ENCODE measurements at places on chromosomes 5 and 9. TPM values are rescaled to one million over a fixed set of nuclear protein-coding genes. Genes with fewer than 3 reads are reported as not detected.

DNA sequence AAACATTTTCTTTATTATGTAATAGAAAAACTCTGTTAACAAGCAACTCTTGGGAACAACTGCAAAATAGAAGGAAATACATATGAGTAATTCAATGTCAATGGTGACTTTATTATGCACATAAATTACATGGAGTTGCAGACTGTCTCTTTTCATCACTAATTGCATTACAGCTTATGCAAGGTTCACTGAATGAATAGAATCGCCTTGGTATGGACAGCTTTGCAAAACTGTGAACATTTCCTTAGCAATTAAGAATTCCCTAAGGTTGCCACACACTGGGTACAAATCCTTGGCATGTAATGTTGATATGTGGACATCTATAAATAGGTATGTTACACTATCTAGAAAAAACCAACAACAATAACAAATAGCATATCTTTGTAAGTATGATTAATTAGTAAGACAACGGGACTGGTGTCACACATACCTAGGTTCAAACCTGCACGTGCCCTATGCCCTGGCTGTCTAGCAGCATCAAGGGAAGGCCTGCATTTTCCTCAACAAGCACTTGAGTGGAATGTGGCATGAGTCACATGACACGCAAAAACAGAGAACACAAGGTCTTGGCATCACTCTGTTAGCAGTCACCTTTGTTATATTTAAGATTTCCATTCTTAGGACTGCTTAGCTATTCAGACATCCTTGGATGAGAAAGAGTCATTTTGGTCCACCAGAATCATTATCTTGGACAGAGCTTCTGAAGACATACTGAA, 263.9 kb downstream of the CTNND2 start:
- DNase-seq = no peak

DNA sequence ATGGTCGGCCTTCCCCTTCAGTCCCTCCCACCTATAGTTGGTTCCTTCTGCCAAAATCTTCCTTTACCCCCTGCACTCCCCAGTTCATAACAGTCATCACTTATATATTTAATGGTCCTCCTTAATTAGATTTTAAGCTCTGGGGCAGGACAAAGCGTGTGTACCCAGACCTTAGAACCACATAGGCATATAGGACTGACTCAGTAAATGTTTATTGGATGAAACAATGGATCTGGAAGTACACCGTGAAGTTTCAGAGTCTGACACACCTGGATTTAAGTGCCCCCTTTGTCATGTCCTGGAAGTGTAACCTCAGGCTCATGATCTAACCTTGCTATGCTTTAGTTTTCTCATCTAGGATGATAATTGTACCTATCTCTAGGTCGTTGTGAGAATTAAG, 32.0 kb downstream of the STARD4 start:
- DNase-seq = no peak

GRCh38 chr9:16413509-16414016, 456.9 kb downstream of the BNC2 start:
- DNase-seq = no peak

DNA sequence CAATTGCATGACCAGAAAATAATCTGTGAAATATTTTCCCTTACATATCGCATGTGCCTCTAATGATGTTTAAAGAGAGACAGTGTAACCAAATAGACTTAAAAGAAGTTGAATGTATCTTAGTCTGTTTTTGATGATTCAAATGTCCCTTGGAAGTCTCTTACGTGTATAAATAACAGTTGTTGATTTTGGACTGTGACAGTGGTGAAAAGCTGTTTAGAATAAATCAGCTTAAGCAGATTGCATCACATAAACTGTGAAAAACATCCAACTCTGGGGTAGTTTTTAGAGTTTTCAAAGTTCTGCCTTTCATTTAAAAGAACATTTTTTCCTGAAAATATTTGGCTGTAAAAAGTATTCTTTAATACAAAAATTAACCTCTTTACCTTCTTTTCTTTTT, 301.1 kb downstream of the PRR16 start:
- no peak for DNase-seq

Gene NDUFS6
- 26.4 TPM for total RNA-seq

DNA sequence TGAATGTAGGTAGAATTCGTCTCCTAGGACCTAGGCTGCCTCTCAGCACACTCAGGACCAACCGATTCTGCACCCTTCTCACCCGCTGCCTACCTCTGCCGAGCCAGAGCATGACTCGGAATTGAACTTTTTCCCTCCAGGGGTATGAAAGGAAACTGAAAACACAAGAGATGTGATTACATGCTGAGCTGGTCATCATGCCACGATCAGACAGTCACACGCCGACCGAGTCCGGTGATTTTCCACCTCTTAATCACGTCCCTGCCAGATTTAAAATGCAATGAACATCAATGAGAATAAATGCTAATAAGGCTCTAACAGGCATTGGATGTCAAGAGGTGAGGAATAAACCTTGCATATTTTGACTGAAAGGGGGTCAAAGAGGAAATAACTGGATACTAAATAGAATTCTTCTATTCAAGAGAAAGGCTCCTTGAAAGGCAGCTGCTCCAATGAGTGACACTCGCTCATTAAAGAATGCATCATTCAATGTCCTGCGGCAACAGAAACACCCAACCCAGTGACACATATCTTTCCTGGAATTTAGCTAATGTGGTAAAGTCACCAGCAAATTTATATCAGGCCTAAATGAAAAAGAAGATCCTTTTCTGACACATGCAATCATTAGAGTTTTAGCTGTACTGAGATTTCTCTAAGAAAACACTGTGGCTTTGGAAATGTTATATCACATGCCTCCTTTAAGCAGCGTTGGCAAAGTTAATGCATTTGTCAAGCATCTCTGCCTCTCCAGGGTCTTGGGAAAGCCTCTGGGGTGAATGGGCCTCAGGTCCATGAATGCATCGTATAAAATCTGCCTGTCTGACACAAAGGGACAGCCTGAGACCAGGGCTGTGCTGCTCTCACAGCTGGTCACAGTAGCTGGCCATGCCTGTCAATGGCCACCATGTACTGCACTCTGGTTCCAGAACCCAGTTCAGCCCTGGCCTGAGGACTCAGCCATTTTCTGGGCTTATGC, 128.7 kb downstream of the SPOCK1 start:
- no peak for DNase-seq

DNA sequence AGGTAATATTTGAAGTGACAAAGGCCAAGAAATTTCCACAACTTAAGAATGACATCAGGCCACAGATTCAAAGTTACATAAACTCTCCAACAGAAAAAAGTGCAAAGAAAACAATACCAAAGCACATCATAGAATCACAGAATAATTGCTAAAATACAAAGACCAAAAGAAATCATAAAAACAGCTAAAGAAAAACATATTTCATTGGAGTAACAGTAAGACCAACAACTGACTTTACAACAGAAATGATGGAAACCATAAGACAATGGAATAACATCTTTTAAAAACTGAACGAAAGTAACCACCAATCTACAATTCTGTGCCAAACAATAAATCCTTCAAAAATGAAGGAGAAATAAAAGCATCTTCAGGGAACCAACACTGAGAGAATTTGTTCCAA, 38.3 kb downstream of the ZDHHC21 start:
- no peak for DNase-seq

GRCh38 chr9:15972760-15973159, 419.9 kb downstream of the CCDC171 start:
- no peak for DNase-seq

Gene PCDHB16
- 1.9 TPM for total RNA-seq

GRCh38 chr5:10984021-10984715, 223.1 kb upstream of the DAP start:
- DNase-seq = no peak

Measured in spleen (tissue), 13 donors.